Large intestine (tissue), 12 donors: ENCODE measurements at places on chromosomes 13 and 19.

- no peak overlapping the region for H3K27ac ChIP-seq
- peaks cover 33% of the 10 kb centered on the region for H3K36me3 ChIP-seq
- DNase-seq = no peak
- no peaks in the 10 kb centered on the region for H3K27me3 ChIP-seq
Observed at GRCh38 chr13:113618455-113618854, 33.9 kb downstream of the TFDP1 start.

- no peaks in the 10 kb centered on the region for H3K36me3 ChIP-seq
- H3K4me1 ChIP-seq = peaks cover 3% of the 10 kb centered on the region
- no peak overlapping the region for H3K4me3 ChIP-seq
- H3K27ac ChIP-seq = no peak overlapping the region
- DNase-seq = no peak
Observed at GRCh38 chr13:40348096-40348679, 318.3 kb downstream of the FOXO1 start.

GRCh38 chr13:110536006-110536693 is 25.4 kb downstream of the RAB20 start:
- DNase-seq = no peak
- H3K4me3 ChIP-seq = no peak overlapping the region
- peaks cover 15% of the 10 kb centered on the region for H3K36me3 ChIP-seq
- no peaks in the 10 kb centered on the region for H3K4me1 ChIP-seq
- no peaks in the 10 kb centered on the region for H3K27me3 ChIP-seq

DNA sequence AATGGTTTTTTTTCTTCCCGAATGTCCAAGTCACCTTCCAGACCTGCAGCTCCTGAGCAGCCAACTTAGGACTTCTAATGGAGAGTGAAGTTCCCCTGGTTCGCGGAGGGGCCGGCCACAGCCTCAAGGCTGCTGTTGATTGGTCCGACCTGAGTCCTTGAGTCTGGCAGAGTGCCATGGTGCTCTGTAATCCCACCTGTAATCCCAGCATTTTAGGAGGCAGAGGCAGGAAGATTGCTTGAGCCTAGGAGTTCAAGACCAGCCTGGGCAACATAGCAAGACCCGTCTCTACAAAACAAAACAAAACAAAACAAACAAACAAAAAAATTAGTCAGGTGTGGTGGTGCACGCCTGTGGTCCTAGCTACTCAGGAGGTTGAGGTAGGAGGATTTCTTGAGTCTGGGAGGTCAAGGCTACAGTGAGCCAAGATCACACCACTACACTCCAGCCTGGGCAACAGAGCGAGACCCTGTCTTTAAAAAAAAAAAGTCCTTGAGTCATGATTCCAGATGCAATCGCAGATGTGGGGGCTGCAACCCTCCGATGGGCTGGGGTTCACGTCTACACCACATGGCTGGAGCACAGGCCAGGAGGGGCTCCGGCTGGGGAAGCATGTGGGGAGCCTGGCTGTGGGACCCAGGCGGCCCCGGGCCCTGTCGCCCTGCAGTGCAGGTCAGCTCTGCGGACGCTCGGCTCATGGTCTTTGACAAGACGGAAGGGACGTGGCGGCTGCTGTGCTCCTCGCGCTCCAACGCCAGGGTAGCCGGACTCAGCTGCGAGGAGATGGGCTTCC is 17.7 kb downstream of the HPN start:
- H3K36me3 ChIP-seq = peaks cover 43% of the 10 kb centered on the region
- H3K4me3 ChIP-seq = no peak overlapping the region
- H3K27me3 ChIP-seq = no peaks in the 10 kb centered on the region
- no peak for DNase-seq

- no peaks in the 10 kb centered on the region for H3K27me3 ChIP-seq
- H3K27ac ChIP-seq = no peak overlapping the region
- no peak overlapping the region for H3K4me3 ChIP-seq
- DNase-seq = no peak
- no peaks in the 10 kb centered on the region for H3K36me3 ChIP-seq
Observed at GRCh38 chr19:50943074-50943828, 9.6 kb downstream of the KLK5 start.

- no peaks in the 10 kb centered on the region for H3K36me3 ChIP-seq
- no peak for DNase-seq
- H3K27me3 ChIP-seq = no peaks in the 10 kb centered on the region
- no peak overlapping the region for H3K27ac ChIP-seq
- no peak overlapping the region for H3K4me3 ChIP-seq
- H3K4me1 ChIP-seq = no peaks in the 10 kb centered on the region
Observed at GRCh38 chr13:89852570-89852969, 1494.9 kb upstream of the MIR17HG start.

DNA sequence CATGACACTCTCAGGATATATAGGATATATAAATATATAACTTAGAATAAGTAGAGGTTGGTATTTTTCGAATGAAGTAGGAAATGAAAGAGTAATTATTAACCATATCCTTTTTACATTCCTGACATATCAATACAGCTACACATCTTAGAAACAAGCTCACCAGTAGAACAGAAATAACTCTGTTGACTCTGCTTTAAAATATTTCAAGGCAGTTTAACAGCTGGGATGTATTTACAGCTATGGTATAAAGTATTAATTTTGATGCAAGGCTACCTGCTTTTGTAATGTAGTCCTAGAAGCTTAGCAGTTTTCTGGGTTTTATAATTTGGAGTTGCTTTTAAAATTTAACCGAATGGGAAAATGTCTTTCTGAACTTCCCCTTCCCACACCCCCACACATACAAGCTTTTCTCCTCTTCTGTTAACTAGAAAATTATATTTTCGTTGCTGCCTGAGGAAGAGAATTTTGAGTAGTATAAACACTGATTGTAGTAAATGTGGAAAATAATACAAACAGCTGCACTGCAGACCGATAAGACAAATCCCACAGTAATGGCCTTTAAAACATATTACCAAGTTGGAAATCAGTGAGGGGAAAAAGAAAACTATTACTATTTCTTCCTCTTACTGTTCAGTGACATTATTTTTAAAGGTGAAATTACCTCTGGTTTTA is 147.7 kb downstream of the GGACT start:
- peaks cover 4% of the 10 kb centered on the region for H3K36me3 ChIP-seq
- no peaks in the 10 kb centered on the region for H3K4me1 ChIP-seq
- H3K4me3 ChIP-seq = no peak overlapping the region
- H3K27me3 ChIP-seq = no peaks in the 10 kb centered on the region

DNA sequence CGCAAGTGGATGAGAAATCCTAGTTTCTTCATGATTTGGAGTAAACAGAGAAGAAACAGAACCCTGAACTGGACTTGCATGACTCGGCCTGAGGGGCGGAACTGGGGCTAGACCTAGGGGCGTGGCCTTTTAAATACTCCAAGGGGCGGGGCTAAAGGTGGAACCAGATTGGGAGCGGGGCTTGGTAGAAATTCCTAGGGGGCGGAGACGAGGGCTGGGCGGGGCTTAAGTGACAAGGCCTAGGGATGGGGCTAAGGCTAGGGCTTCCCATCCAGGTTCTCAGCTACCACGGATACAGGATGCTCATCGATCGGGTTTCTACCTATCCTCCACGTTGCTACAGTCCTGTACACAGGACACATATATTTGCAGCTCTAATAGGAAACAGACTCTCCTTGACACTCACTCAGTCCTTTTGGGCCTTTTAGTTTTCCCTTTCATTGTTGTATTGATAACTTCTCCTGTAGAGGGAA is 372 bp upstream of the ZNF699 start:
- no peaks in the 10 kb centered on the region for H3K36me3 ChIP-seq
- no peaks in the 10 kb centered on the region for H3K27me3 ChIP-seq
- peak overlapping the region; percentile 76 for H3K27ac ChIP-seq
